Dermis microvascular lymphatic vessel endothelial cell (primary cell): ENCODE measurements at places on chromosomes 5 and 9. TPM values are rescaled to one million over a fixed set of nuclear protein-coding genes. Genes with fewer than 3 reads are reported as not detected.
A peak's percentile ranks its signal among the peaks of the same experiment; 100 is the strongest.

GRCh38 chr9:643966-644365 lies 197.5 kb upstream of the DMRT1 start:
- DNase-seq: no peak

GRCh38 chr9:98363644-98364043 lies 108.2 kb upstream of the TBC1D2 start:
- DNase-seq: no peak

DNA sequence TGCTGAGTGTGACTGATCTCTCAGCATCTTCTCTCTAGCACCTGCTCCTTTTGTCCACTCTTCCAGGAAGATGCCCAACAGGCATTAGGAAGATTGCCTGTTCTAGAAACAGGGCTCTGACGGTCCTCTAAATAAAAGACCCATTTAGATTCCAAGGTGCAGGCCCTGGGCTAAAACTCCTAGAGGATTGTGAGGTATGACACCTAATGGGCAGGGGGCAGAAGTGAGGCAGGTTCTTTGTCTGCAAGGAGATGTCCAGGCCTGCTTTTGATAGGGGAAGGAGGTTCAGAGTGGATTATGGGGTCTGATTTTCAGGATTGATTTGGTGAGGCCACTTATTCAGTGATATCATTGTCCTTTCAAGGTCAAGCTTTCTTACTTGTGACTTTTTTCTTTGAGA lies 140.8 kb upstream of the TRPC7 start:
- no peak for DNase-seq

The PCDHAC2 gene
- 0.13 TPM in 2 replicates for total RNA-seq

GRCh38 chr5:119411361-119412278 lies 40.7 kb upstream of the HSD17B4 start:
- DNase-seq: peak; percentile 50

The CCNO gene
- total RNA-seq: under 0.01 TPM in 1 of 2 replicates, not detected in the other

- DNase-seq: no peak
Measured at GRCh38 chr9:131667576-131667975, 72.3 kb downstream of the RAPGEF1 start.

GRCh38 chr5:173970878-173971650 lies 17.9 kb upstream of the C5orf47 start:
- no peak for DNase-seq

DNA sequence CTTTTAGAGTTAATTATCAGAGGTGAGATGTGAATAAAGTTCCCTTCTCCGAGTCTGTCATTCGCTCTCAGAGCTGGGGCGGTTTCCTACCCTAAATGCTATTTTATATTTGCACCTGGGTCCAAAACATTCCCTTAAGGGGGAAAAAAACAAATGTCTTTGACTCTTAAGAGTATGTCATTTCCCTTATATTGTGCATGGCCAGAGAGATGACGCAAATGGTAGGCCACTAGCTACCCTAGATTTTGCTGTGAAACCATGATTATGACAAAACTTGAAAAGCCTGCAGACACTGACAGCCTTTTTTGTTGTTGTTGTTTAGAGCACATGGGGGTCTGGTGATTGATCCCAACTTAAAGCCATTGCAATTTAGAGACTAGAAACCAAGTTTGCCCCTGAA lies 12.8 kb downstream of the DAB2 start:
- no peak for DNase-seq

The HAPLN1 gene
- not detected in 2 replicates for total RNA-seq

DNA sequence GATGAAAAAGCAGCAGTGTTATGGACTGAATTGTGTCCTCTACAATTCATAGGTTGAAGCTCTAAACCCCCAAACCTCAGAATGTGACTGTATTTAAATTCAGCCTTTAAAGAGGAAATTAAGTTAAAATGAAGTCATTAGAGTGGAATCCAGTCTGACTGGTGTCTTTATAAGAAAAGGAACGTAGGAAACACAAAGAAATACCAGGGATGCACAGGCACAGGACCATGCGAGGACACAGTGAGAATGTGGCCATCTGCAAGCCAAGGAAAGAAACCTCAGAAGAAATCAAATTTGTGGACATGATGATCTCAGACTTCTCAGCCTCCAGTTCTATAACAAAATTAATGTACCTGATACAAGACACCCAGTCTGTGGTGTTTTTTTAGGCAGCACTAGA lies 971.2 kb upstream of the CDH9 start:
- DNase-seq: no peak

GRCh38 chr9:134188386-134189144 lies 24.2 kb upstream of the RNU6ATAC start:
- DNase-seq: no peak

- DNase-seq: no peak
Measured at GRCh38 chr5:170289764-170290163, 7.8 kb downstream of the LCP2 start.

The RNF183 gene
- total RNA-seq: not detected in 2 replicates

DNA sequence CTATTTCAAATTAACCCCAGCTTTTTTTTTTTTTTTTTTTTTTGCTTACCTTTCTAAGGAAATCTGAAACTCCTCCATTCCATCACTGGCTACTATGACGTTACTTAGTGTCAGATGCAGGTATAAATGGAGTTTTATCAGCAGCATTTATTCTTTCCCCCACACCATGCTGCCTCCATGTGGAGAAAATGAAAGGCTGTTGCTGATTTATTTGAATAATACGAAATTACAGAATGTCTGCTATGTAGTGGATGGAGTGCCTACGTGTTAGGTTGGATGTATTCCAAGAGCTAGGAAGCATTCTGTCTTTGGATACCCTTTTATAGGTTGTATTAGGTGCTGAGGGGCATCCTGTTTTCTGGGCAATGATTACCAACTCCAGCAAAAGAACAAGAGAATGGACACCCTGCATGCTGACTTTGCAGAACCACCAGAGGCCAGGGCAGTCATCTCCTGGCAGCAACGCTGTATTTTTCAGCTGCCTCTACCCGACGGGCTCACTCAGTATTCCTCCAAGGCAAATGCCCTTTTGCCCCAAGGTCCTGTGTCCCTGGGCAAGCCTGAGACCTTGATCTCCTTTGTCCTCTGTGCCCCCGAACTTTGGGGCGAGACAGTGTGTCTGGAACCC lies 199.5 kb downstream of the ALDH1A1 start:
- peak; percentile 33 for DNase-seq

The ITGA2 gene
- 38.4 and 63.5 TPM in 2 replicates for total RNA-seq

GRCh38 chr5:53446908-53447307 lies 33.5 kb upstream of the FST start:
- DNase-seq: no peak

- DNase-seq: no peak
Measured at GRCh38 chr9:114687034-114687433, 5.0 kb upstream of the TEX48 start.

The TAF11L10 gene
- not detected in 2 replicates for total RNA-seq

The CHSY3 gene
- total RNA-seq: 3.0 and 3.4 TPM in 2 replicates

The POU4F3 gene
- total RNA-seq: under 0.01 TPM in 1 of 2 replicates, not detected in the other

- DNase-seq: no peak
Measured at GRCh38 chr5:208449-209114, 9.4 kb downstream of the CCDC127 start.

GRCh38 chr9:36572515-36573418 lies at the start of gene MELK:
MELK (plus strand) TSS chr9:36572895; CDS start chr9:36581682, 8,787 bp downstream.
- DNase-seq: peak; percentile 37

DNA sequence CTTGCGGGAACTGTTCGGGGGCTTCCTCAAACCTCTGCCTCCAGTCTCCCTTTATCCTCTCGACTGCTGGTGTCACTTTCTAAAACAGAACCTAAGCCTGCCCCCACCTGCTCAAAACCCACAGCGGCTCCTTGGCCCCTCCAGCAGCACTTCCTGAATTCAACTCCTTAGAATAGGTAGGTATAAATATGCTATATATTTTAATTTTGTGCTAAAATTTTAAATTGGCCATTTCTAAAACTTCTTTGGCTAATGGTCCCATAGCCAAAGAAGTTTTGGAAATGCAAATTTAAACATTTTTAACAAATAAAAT lies 71.8 kb upstream of the TBC1D2 start:
- DNase-seq: no peak

GRCh38 chr9:93035821-93036351 lies 22.6 kb upstream of the SUSD3 start:
- DNase-seq: no peak

DNA sequence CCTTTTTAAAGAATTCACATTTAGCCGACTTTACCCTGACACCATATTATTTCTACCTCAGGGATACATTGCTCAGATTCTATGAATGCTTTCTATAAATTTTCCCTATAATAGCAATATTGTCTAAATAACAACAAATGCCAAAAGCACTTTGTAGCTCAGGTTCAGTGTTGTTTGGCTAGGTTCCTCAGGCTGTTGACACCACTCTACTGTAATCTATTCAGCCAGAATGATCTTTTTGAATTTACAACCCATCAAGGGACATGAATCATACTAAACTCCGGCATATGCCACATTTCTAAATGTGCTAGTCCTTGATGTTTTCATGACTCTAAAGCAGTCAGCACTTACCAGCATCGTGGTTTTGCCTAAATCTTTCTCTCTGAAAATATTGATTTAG lies 641.5 kb upstream of the CDH10 start:
- no peak for DNase-seq

GRCh38 chr5:169762338-169763095 lies 125.4 kb downstream of the DOCK2 start:
- no peak for DNase-seq

DNA sequence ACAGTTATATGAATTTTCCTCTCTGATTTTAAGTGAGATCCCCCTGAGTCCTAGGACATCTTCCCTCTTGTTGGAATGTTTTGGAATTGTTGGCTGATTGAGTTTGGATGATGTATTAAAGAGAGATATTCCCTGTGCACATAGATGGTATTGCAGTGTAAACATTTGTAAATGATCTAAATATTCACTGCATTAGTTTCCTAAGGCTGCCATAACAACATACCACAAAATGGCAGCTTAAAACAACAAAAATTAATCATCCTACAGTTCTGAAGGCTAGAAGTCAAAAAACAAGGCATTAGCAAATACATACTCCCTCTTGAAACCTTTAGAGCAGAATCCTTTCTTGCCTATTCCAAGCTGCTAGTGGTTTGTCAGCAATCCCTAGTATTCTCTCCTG lies 38.0 kb upstream of the MROH2B start:
- no peak for DNase-seq

The PIP5KL1 gene
- 0.39 and 1.0 TPM in 2 replicates for total RNA-seq

GRCh38 chr9:21672761-21673160 lies 129.7 kb upstream of the MTAP start:
- DNase-seq: no peak

- DNase-seq: no peak
Measured at GRCh38 chr9:129701549-129701948, 36.1 kb downstream of the PRRX2 start.

The CD72 gene
- 0.13 TPM in 1 of 2 replicates, not detected in the other for total RNA-seq

DNA sequence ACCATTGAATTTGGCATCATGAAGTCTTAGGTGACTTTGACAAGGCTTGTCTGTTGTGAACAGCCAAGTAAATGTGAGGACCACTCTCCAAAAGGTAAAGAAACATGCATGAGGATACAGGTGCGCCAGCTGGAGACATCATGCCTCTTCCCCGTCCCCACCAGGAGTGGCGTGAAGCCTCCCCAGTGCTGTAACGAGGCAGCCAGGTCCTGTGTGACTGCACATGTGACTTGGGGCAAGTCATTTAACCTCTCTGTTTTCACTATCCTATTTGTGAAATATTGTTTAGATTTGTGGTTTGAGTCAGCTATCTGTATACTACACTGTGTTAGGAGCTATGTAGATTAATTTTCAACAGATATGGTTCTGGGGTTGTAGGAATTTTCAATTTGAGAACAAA lies 65.0 kb downstream of the DOCK8 start:
- DNase-seq: no peak

The TEX10 gene
- total RNA-seq: 22.3 and 28.1 TPM in 2 replicates

DNA sequence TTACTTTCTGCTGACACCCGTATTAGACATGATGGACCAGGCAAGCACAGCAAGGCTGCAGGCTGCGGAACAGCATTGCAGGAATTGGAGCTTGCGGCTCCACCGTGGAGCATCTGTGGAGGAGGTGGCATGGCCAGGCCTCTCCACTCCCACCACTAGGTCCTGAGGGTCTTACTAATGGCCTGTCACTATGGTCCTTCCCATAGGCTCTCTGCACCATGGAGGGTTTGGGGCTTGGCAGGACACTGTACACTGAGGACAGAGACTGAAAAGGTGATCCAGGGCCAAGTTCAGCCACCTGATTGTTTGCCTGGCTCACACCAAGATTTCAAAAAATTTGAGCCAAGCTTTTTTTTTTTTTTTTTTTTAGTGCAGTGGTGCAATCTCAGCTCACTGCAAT lies 14.3 kb upstream of the ZBTB43 start:
- DNase-seq: no peak

DNA sequence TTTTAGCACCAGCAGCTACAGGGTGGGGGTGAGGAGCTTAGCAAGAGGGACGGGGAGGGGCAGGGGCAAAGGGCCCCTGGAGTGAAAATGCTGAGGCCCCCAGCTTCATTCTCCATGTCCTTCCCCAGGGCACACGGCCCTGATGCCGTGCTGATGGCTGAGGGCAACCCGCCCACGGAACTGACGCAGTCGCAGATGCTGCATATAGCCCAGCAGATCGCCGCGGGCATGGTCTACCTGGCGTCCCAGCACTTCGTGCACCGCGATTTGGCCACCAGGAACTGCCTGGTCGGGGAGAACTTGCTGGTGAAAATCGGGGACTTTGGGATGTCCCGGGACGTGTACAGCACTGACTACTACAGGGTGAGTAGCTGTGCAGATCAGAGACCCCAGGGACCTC lies 285.6 kb downstream of the NTRK2 start:
- DNase-seq: no peak

DNA sequence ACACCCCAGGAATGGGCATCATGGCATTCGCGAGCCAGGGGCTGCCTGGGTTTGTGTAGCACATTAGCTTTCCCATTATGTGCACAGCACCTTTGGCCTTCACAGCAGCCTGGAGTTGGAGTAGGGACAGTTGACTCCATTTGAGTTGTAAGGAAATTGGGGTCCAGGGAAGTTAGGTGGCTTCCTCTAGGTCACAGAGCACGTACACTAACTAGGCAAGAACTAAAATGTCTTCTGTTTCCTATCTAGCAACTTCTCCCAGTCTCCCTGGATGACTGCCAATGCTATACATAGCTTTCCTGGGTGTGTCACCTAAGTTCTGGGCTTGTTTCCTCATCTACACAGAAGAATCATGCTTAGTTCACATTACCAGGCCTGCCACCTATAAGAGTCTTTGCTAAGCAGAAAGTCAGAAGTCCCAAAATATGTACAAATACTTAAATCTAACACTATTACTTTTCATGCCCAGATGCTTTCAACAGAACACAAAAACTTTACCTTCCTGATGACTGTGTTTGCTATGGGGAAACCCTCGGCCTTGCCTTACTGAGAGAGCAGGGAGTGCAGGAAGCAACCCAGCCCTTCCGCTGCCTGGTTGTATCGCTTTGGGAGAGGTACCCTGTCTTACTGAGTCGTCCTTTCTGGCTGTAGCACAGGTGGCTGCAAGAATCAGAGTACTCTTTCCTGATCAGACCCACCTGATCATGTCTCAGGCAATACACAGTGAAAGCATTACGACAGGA lies 12.0 kb downstream of the MACROH2A1 start:
- peak; percentile 62 for DNase-seq
